ENCODE measurements at places on chromosomes 16 and 17. TPM values are rescaled to one million over a fixed set of nuclear protein-coding genes. Genes with fewer than 3 reads are reported as not detected.

DNA sequence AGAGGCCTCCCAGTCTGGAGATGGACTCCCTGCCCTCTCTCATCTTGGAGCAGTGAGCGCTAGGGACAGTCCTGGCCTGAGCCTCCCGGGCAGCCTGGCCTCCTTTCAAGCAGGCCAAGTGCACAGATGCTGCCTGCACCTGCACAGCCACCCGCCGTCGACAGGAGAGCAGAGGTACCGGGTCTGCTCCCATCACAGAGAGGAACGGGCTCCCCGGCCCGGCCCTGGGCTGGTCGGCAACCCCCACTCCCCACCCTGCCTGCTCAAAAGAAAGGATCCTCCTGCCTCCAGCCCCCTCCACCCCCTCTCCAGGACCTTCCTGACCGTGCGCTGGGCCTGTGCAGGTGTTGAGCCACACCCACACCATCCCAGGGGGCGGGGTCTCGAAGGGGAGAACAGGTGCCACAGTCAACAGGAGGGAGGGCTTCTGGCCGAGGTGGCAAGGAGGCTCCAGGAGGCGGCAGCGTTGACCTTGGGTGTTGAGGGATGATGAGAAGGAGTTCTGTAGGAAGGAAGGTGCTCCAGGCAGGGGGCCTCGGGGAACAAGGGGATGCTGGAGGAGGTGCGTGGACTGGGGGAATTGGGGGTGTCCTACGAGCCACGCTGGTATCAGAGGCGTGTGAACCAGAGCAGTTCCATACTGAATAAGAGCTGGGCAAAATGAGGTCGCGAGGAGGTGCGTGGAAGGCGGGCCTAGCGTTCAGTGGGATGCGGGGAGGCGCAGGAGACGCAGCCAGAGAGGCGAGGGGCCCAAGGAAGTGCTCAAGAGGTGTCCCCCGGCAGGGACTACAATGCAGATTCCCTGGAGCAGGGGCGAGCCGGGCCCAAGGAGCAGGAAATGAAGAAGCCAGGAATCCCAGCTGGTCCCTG lies 967 bp upstream of the CDH15 start:
- no peak for DNase-seq

GRCh38 chr16:17691106-17691898 lies 220.5 kb upstream of the XYLT1 start:
- no peak for DNase-seq

DNA sequence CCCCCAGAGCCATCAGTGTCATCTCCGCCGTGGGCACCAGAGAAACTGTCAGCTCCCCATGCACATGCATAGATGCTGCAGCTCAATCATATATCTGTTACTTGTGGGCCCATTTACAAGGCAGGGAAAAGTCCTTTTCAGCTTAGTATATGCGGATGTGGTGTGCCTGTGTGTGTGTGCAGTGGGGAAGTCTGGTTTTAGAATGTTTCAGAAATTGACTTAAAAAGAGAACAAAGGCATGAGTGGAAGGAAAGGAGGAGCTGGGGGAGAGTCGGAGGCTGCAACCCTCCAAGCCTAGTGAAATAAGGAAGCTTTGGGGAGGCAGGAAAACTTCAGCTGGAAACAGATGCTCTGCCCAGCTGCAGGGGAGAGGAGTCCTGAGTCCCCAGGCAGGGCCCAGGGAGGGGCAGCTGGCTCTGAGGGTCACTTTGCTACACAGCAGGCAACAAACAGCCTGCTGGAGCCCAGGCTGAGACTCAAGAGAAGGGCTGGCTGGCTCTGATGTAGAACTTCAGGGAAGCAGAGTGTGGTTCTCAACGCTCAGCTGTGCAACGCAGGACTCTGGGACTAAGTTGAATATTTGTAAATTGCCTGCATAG lies 11.1 kb upstream of the CD300LD start:
- DNase-seq: no peak

- DNase-seq: no peak
These were observed 74.6 kb downstream of the AMFR start for GRCh38 chr16:56350491-56351405.

GRCh38 chr17:74123350-74123749 lies 80.1 kb upstream of the RPL38 start:
- DNase-seq: peak; percentile 48

DNA sequence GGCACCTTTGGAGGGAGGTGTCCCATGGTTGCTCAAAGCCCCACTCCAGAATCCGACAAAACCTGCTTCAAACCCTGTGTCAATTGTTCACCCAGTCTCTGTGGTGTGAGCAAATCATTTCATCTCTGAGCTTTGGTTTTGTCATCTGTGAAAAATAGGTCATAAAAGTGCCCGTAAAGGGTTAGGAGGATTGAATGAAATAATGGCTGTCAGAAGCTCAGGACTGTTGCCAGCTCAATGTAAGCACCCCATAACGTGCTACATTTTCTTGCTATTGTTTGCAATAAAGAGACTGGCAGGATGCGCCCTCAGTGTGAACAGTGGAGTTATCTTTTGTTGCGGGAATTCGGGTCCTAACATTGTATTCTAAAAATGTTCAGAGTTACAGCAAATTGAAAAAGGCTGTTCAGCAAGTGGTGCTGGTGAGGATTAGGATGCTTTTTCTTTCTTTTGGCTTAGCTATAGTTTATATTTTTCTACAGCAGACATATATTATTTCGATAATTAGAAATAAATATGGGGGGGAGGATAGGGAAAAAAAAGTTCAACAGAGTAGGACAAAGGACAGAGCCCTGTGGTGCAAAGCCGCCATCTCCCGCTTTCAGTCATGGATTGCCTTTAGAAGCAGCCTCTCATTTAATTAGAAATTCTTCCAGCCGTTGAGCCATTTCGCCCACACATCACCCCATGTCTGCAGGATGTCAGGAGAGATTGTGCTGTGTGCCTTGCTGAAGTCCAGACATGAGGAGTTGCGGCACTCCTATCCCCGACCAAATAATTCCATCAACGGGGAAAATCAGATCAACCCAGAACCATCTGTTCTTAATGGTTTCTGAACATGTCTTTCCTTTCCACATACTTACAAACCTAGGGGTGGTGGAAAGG lies 20.9 kb upstream of the PYY start:
- no peak for DNase-seq

DNA sequence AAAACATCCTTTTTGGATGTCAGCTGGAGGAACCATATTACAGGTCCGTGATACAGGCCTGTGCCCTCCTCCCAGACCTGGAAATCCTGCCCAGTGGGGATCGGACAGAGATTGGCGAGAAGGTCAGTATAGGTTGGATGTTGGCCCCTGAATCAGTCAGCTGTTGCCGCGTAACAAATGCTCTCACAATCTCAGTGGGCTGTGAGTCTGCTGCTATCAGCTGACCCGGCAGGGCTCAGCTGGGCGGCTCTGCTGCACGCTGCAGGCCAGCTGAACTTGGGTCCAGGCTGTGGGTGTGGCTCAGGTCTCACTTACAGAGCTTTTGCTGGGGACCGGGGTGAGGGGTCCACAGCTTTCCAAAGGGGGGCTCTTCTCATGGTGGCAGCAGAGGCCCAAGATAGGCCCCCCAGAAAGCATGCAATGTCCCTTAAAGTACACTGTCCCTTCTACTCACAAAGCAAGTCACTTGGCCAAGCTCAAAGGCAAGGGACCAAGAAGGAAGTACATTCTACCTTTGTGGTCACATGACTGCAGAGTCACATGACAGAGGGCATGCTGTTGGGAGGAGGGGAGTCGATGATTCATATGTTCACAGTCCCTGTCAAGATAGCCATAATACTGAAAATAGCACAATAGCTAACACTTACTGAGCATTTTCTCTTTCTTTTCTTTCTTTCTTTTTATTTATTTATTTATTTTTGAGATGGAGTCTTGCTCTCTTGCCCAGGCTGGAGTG lies 134.2 kb downstream of the ABCC1 start:
- no peak for DNase-seq

SLX4 gene
- total RNA-seq: 6.0 TPM

CES4A gene
- not detected for total RNA-seq

TBX4 gene
- 0.05 TPM for total RNA-seq

SLC25A19 gene
- total RNA-seq: 21.7 TPM

RNF43 gene
- total RNA-seq: 0.08 TPM

Data from SJSA1 (cell line).